Progenitor cell of endocrine pancreas (in vitro differentiated cells): ENCODE measurements at places on chromosomes 5 and 9. TPM values are rescaled to one million over a fixed set of nuclear protein-coding genes. Genes with fewer than 3 reads are reported as not detected.

- no peak for DNase-seq
Observed at GRCh38 chr9:90296539-90296938, 346.1 kb downstream of the DIRAS2 start.

DNA sequence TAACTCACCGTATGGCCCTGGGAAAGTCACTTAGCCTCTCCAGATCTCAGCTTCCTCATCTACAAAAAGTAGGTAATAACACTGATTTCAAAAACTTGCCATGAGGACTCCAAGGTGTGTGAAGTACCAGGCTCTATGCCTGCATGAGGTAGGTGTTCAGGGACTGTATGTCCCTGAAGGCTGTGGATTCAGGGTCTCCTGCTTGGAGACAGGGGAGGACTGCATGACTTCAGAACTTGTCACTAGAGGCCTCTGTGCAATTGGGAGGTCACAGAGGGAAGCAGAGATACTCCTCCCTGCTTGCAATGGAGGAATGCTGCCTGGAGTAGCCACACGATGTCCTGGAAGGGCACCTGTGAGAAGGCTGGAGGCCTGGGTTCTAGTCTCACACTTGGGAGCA is 2.2 kb downstream of the PDGFRB start:
- DNase-seq: no peak

CXCL14 gene
- total RNA-seq: 6.1 and 10.1 TPM in 2 replicates

SPINK5 gene
- 19.7 and 23.8 TPM in 2 replicates for total RNA-seq

ARL10 gene
- total RNA-seq: 24.5 and 29.5 TPM in 2 replicates

- no peak for DNase-seq
Observed at GRCh38 chr9:109019420-109019819, 6.1 kb upstream of the CTNNAL1 start.

DNA sequence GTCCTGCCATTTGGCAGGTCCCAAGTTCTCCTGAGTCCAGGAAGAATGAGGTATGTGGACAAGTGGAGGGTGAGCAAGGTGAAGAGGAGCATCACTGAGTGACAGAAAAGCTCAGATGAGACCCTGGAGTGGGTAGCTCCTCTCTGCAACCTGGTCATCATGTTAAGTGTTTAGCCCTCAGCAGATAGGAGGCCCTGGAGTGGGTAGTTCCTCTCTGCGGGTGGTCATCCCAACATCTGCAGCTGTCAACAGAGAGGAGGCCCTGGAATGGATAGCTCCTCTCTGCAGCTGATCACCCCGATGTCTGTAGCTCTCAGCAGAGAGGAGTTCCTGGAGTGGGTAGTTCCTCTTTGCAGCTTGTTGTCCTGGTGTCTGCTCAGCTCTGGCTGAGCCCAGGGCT is 48.4 kb downstream of the NDUFAF2 start:
- DNase-seq: no peak

DNA sequence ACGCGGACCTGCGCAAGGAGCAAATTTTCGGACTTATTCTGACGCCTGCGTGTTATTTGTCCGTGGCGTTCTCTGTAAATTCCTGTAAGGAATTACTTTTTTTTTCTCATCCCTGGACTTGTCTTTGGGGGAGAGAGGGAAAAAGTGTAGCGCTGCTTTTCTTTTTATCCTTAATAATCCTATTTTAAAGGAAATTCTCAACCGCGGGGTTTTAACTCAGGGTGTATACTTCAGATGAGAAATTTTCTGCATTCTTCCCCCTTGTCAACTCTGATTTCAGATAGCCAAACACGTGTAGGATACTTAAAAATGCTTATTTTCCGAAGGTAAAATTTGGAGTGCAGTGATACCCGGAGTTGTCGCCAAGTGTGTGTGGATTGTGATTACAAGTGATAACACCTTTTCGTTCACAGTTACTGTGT is 853 bp downstream of the DCP2 start:
- no peak for DNase-seq

GRCh38 chr9:96619491-96620180 is at the start of gene CDC14B:
TSS of gene CDC14B (minus strand) at chr9:96619843. CDS start at chr9:96619378, 465 bp downstream.
- peak; percentile 89 for DNase-seq

GRCh38 chr9:134024214-134024792 is 978 bp upstream of the BRD3OS start:
- no peak for DNase-seq

DNA sequence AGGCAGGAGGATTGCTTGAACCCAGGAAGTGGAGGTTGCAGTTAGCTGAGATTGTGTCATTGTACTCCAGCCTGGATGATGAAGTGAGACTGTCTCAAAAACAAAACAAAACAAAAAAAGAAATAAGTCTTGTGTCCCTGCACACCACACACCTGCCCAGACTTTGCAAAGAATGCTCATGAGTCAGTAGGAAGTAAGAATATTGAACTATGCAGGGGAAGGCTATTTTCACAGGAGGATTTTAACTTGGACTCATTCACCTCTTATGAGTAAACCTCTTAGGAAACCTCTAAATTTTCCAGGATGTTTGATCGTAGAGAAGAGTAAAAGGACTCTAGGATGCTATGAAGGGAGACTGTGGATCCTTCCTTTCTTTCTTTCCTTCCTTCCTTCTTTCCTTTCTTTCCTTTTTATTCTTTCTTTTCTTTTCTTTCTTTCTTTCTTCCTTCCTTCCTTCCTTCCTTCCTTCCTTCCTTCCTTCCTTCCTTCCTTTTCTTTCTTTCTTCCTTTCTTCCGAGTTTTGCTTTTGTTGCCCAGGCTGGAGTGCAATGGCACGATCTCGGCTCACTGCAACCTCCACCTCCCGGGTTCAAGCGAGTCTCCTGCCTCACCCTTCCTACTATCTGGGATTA is 96.7 kb upstream of the CLINT1 start:
- DNase-seq: no peak

DNA sequence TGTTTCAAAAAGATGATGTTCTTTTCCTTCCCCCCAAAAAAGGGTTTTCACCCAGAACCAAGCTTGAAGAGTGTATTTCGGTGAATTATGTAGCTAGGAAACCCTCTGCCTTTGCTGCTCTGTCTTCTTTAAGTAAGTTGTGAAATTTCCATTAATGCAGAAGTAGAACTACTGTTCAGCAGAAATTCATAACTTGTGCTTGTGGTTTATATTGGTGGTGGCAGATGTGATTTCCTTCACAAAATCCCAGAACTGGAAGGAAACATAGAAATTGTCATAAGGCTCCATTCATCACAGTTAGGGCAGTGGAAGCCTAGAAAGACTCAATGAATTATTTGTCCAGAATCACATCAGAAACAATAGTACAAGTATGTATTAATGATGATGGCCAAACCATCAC is 42.1 kb upstream of the DAB2 start:
- no peak for DNase-seq

JAKMIP2 gene
- 5.0 and 6.0 TPM in 2 replicates for total RNA-seq

F12 gene
- 4.0 and 4.7 TPM in 2 replicates for total RNA-seq

- DNase-seq: no peak
Observed at GRCh38 chr5:109030360-109031143, 282.9 kb downstream of the FER start.
